Left colon (tissue), 2 donors: ENCODE measurements at places on chromosomes 12 and 14. TPM values are rescaled to one million over a fixed set of nuclear protein-coding genes. Genes with fewer than 3 reads are reported as not detected.

DNA sequence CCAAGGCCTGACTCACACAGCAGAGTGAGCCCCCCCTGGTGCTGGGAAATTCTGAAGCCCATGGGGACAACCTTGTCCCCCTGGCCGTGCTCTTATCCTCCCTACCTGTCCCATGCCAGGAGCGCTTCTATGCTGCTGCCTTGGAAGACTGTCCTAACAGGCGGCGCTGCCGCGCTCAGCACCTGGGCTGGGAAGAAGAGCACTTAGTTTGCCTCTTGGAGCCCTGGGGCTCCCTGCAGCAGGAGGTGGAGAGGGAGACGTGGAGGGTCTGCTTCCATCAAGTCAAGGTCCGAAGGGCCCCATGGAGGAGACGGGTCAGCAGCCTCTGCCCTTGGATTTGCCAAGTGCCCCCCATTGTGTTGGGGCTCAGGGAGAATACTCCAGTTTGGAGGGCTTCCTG lies 300.5 kb downstream of the CACNA1C start:
- DNase-seq = no peak

DNA sequence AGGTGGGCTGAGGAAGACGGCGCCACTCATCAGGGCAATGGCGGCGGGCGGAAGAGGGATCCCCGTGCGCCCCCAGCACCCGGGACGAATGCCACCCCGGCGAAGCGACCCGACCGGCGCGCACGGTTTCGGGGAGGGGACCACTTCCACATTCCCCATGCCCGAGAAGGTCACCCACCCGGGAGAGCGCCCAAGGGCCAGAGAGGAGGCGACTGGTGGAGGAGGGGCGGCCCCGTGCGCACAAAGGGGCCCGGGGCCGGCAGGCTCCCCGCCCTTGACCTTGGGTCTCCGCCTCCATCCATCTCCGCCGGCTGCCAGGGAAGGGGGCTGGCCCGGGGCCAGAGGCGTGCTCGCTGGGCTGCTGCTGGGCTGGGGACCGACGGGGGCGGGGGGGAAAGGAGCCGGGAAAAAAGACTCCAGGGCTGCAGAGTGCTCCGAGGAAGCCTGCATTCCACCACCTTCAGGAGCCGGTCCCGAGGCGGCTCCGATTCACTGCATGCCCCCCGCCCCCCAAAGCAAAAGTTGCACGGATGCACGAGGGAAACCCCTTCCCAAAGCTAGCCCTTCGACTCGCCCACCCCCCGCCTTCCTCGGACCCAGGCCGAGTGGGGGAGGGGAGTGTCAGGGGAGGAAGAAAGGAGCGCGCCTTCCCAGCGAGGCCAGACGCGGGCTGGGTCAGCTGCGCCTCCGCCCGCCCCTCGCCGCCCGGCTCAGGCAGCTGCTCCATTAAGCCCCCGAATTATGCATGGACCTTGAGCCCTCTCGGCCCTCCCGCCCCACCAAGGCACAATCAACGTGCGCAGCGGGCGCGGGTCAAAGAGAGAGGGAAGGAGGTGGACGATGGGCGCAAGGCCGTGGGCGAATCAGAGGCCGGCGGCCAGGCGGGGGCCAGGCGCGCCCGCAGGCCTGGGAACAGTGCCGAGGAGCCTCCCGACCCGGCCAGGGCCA lies 26.2 kb downstream of the BCL11B start:
- DNase-seq = no peak

- DNase-seq = no peak
Observed at GRCh38 chr12:130803702-130804101, 35.3 kb downstream of the STX2 start.

PAN2 gene
- 46.4 TPM for total RNA-seq

STYK1 gene
- 41.9 TPM for total RNA-seq

GRCh38 chr14:61460718-61461611 lies 139.6 kb downstream of the PRKCH start:
- no peak for DNase-seq

- DNase-seq = no peak
Observed at GRCh38 chr12:122129131-122129530, 44.9 kb downstream of the IL31 start.

TAS2R19 gene
- total RNA-seq = 2.9 TPM

- DNase-seq = no peak
Observed at GRCh38 chr14:73794146-73794545, 57.5 kb upstream of the PTGR2 start.

ANP32D gene
- total RNA-seq = not detected

DNA sequence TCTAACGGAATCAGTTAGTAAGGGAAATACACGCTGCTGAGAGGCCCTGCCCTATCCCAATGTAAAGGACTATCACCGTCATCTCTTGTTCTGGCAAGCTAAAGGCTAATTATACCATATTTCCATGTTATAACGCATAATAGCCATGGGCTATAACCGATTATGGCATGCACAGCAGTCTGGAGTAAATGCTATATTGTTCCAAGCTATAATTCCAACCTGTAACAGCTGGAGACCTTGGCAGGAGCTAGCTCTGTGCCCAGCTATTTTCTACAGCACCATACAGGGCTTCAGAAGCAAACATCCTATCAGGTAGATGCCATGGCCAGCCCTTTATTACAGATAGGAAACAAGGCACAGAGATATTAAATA lies 26.3 kb downstream of the SYNE3 start:
- no peak for DNase-seq

DNA sequence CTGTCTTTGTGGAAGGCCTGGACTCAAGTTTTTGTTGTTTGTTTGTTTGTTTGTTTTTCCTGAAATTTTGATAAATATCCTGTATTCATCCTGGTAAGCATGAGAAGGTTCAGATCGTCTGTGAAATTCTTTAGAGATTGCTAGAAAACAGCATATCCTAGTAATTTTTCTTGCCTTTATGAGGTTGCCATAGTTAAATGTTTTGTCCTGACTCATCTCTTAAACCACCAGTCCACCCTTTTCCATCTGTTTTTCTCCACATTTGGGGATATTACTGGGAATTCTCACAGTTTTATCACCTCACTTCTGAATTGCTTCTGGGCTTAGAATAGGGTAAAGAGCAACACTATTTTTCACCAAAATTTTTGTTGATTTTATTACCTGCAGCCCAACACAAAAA lies 248.3 kb downstream of the FBXL14 start:
- DNase-seq = no peak

RTL1 gene
- not detected for total RNA-seq

- peak; percentile 84 for DNase-seq
Observed at GRCh38 chr12:130557886-130558765, 158.0 kb downstream of the RIMBP2 start.

- no peak for DNase-seq
Observed at GRCh38 chr14:43449291-43449690, 1057.8 kb downstream of the FSCB start.

TESPA1 gene
- total RNA-seq = 0.55 TPM

IFI27 gene
- total RNA-seq = 498 TPM

GRCh38 chr14:34420547-34421150 lies 41.4 kb downstream of the SPTSSA start:
- no peak for DNase-seq

DNA sequence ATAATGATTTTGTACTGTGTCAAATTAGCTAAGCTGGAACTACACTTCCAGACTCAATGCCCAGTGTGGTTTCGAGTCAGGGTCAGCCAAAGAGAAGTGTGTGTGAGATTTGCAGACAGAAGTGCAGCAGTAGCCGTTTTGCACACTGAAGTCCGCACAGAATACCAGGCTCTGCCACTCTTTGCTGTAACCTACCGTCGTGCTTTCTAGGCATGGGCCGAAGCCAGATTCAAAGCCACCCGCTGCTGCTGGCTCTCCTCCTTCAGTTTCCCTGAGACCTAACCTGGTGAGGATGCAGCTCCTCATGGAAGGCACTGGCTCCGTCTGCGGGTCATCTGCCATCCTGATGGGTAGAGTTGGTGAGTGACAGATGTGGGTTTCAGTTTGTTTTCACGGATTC lies 48.8 kb downstream of the LRTM2 start:
- no peak for DNase-seq

DNA sequence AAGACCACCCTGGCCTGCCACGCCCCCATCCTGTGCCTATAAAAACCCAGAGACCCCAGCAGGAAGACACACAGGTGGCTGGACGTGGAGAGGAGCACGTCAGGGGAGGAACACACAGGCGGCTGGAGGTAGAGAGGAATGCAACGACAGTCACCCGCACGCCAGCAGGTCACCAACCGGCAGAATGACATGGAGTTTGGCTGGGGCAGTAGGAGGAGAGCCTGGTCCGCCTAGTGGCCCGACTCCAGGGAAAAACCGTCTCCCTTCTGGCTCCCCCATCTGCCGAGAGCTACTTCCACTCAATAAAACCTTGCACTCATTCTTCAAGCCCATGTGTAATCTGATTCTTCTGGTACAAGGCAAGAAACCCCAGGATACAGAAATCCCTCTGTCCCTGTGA lies 62.7 kb upstream of the KCNH3 start:
- no peak for DNase-seq

DNA sequence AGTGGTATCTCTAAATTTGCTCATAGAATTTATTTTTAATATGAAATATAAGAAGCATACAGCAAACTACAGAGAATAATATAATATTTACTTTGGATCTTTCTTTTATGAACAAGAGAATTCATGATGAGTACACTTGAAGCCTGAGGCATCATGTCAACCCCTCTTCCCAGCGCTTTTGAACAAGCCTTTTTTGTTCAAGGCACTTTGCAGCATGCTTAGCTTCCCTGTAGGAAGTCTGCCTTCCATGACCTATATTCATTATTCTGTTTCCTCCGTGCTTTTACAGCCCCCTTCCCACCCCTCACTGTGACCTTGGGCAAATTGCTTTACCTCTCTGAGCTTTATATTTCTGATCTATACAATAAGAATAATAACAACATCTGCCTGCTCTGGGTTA lies 41.6 kb downstream of the SCN8A start:
- no peak for DNase-seq
